ENCODE measurements at places on chromosomes 1 and 21.

DNA sequence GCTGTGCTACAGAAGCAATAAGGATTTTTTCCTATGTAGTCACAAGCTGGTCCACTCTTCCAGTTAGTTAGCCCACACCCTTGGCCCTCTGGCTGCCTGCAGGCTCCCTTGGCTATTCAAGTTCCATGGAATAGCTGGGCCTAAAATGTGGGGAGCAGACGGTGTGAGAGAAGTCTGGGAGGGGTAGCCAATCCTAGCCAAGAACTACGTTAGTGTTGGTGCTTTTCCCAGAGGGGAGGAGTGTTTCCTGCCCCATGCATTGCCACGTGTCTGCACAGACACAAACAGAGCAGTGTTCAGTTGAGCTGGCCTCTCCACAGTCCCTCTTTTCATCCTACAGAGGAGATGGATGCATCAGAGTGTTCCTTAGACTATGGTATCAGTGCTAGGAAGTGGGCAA is 59.0 kb upstream of the IPO9 start:
- DNase-seq: no peak

DNA sequence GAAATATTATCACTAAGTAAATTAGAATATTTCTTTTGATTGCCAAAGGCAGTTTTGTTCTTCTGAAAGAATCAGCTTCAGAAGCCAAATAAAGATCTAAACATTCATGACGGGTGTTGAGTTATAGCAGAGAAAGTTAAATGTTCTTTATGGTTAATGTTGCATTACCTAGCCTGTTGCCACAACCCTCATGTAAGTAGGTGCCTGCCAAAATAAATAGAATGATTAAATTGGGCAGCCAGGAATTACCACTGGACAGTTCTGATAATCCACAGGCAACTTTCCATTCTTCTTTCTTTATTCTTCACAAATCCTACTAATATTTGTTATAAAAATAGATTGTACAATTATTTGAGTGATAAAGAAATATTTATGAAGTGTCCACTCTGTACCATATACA is 217.9 kb upstream of the NRIP1 start:
- no peak for DNase-seq

- DNase-seq: no peak
Measured at GRCh38 chr1:3521426-3521825, 67.0 kb downstream of the ARHGEF16 start.

GRCh38 chr1:234014208-234014607 is 109.7 kb downstream of the SLC35F3 start:
- DNase-seq: no peak

- DNase-seq: no peak
Measured at GRCh38 chr1:233016798-233017197, 66.4 kb downstream of the NTPCR start.

DNA sequence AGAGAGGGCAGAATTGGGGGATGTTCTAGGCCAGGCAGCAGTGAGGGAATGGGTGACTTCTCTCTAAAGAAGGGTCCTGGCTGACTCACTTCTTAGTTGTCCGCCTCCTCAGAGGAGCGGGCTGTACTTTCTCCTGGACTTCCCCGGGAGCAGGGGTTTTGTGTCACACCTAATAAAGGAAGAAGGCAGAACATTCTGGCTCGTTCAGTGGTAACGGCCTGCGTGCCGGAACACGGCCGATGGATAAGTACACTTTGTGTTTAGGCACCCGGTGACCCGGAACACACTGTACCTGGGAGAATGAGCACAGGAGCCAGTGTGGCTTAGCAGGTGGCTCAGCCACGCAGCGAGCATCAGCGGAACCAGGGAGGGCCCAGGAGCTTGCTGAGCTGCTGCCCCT is 84.7 kb downstream of the FBXO2 start:
- no peak for DNase-seq

- no peak for DNase-seq
Measured at GRCh38 chr1:162645666-162646065, 13.4 kb downstream of the DDR2 start.

DNA sequence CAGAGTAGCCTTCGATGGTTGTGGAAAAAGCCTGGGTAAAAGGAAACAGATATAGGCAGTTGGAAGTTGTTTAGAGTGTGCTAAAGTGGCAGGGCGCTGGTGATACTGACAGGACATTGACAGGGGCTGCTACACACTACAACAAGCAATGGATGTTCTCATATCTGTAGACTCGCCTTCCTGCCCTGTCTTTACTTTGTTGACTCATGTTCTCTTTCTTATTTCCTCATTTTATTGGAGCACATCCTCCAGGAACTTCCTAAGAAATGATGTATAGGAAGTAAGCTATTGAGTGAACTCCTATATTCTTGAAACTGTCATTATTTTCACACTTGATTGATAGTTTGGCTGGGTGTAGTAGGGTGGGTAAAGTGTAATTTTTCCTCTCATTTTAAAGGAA is 51.0 kb downstream of the C4BPA start:
- no peak for DNase-seq

DNA sequence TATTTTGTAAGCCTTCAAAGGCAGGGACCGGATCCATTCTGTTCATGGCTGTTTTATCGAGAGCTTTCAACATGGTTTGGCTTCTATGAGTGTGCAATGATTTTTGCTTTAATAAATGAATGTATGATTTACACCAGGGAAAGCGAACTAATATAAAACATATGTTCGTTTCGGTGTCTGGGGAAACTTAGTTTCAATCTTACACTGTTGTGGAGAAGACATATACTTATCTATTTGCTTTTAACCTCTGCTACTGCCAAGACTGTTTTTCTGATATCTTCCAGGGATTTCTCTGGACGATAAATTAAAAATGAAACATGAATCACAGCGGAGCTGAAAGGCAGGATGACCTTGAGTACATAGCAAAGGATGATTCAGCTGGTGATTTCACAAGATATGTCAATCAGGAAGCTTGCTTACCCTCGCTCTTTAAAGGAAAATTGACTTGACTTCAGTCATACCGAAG is 14.7 kb upstream of the CYYR1 start:
- DNase-seq: no peak

DNA sequence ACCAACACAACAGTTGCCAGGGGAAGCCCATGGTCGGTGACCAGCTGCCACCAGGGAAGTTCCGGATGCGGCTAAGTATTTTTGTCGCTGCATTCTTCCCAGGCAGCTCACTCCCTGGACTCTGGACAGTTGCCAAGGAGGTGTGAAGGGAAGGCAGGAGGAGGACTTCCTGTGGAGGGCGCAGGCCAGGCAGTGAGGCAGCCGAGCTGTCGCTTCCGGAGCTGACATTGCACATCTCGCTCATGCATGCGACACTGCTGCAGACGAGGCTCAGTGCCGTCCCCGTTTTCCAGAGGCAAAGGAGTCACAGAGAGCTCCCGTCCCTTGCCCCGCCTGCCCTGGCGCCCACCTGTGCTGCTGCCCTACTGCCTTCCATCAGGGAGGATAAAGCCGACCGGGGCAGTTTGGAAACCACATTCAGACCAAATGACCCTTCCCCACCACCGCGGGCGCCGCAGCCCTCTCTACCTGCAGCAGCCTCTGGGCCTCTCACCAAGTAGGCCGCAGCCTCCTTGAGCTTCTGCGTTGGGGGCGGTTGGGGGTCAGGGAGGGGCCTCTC is 81.4 kb downstream of the NENF start:
- DNase-seq: no peak

DNA sequence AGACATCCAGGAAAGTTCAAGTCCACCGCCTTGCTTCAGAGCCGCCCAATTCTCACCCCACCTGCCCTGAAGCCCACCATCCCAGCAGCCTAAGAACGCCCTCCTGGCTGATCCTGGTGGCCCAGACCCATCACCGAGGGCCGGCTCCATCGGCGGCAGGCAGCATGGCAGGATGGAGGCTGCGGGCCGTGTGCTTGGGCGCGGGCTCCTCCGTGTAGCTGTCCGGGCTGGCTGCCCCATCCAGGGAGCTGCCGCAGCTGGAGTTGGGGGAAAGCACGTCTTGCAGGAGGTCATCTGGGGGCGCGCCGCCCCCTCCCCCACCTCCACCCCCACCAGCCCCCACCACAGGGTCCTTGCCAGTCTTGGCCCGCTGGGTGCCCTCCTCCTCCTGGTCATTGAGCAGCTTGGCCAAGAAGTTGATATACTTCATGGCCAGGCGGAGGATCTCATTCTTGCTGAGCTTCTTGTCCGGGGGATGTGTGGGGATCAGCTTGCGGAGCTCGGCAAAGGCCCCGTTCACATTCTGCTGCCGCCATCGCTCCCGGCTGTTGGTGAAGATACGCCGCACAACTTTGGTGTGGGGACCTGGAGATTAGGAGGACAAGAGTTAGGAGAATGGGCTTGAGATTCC is 12.3 kb downstream of the TAL1 start:
- DNase-seq: no peak

- DNase-seq: no peak
Measured at GRCh38 chr1:34166191-34166624, 1.2 kb upstream of the CSMD2 start.

DNA sequence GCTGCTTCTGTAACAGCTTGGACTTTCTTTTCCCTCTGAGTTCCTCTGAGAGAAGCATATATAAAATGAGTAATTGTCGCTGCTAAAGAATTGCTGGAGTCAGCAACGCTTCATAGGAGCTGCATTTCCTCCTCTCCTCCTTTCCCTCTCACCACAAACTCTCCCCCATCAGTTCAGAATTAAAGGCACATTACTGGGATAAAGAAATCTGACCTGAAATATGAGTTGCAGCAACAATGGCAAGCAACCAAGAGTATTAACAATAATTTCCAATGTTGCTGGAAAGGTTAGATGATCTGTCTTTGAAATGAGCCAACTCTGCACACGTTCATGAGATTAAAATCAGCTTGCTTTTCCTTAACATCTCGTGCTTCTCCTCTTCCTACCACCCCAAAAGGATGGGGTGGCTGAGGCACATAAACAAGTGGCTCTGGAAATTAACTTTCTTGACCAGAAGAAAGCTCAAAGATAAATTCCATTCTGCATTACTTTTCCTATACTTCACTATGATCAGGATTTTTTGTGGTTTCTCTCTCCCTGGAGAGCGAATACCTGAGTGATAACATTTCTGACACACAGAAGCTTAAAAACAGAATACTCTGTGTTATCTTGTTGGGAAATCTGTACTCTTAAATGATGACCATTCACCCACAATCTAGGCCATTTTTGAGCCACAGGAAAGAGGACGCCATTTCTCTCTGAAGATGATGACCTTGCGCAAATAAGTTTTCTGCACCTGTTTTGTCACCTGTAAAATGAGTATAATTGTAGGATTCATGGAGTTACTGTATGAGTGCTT is 90.2 kb downstream of the TGFBR3 start:
- no peak for DNase-seq

DNA sequence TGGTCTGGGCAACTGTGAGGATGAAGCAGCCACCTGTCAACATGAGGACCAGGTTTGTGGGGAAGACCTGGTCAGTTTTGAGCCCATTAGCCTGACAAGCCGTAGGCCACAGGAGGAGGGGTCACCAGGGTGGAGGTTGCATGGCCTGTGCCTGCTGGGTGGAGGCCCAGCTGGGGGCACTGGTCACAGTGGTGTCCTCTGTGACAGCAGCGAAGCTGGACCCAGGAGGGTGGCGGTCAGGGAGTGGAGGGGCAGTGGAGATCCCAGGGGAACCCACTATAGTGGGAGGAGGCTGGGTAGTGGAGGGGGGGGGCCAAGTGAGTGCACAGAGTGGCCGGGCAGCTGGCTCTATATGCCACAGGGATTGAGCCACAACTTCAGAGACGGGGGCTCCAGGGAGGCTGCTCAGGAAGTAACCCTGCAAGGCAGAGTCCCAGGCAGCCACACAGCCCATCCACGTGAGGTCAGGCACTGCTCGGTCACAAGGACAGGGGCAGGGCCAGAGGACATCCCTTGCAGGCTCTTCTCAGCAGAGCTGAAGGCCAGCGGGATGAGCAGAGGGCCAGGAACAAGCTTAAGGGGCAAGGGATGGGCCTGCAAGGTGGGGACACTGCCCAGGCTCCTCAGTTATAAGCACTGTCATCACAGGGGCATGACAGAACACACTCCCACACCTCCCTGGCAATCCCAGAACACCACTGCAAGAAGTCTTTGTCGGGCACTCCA is 2.3 kb upstream of the C1orf35 start:
- DNase-seq: no peak

DNA sequence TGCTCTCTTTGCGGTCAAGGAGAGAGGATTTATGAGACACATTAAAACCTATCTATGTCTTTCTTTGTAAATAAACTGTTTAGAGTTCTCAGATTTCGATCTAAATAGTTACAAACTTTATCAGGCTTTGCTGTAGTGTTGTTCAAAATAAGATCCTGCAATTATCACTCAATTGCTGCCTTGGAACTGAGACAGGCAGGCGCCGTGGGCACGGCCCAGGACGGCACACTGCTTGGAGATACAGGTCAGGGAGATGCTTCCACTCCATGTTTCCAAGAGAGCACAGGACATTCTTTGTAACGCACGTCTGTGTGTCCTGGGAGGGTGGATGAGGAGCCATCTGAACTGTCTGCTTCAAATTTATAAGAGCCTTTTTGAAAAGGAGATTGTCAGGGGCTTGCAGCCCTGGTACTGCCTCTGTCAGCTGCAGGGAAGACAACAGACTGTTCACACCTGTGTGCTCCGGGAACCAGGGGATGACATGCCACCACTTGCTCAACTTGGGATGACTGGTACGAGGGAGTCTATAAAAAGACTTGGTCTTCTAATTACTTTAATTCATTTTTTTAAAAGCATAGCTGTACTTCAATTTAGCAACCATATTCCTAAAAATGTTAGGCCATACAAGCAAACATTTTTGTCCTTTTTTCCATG is 472.9 kb upstream of the RUNX1 start:
- DNase-seq: no peak

DNA sequence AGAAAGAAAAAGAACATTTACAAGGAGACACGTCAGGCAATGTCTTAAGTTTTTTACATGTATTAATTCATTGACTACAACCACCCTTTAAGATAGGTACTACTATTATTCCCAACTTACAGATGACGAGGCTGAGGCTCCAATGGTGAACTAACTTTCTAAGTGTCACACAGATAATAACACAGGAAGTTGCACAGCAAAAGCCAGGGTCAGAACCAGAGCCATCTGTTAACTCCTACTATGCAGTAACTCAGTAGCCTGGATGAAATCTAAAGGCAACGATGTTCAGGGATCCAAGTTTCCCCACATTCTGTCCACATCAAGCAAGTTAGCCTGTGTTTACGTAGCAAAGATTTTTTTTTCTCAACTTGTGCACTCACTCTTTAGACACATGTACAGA is 371.7 kb downstream of the PTPRC start:
- DNase-seq: no peak

DNA sequence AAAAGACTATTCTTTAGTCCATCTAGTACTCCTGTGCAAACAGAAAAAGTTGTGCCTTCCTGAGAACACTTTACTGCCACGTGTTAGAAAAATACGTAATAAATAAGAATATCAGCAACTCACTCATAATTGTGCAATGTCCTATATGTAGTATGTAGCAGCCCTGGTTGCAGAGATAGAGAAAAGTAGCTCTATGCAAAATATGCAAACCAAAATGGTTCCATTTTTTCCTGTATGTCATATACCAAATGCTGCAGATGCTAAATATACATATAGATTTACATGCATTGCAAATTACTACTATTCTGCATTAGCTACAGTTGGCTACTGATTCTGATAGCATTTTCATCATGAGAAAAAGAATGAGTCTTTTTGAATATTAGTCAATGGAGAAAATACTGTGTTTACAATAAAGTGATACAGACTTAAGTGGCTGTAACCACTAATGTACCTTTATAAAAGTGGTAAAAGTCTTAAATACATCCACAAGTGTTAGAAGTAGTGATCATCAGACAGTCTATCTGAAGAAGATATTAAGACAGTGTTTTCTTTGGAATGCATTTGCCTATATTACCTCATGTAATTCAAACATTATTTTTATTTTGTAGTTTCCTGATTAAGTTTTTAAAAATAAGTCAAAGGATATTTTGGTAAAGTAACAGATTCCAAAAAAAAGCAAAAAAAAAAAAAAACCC is 19.8 kb downstream of the NME7 start:
- DNase-seq: no peak

Data from T-helper 17 cell (primary cell).